ENCODE measurements at places on chromosomes 4 and X.

GRCh38 chrX:23578079-23578478, 89.2 kb upstream of the PRDX4 start:
- no peak for DNase-seq

DNA sequence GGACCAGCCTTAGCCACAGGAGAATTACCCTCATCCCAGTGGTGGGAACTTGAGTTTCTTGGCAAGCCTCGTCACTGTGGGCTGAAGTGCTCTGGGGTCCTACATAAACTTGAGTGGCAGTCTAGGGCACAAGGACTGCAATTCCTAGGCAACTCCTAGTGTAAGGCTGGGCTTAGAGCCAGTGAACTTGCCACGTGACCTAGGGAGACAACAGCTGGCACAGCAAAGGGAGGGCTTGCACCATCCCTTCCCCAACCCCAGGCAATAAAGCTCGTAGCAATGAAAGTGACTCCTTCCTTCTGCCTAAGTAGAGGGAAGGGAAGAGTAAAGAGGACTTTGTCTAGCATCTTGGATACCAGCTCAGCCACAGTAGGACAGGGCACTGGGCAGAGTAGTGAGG, 81.8 kb downstream of the TEX11 start:
- DNase-seq = no peak

GRCh38 chr4:8409264-8410065, 31.1 kb downstream of the ACOX3 start:
- no peak for DNase-seq

- DNase-seq = no peak
These were observed 22.7 kb downstream of the SCML1 start for GRCh38 chrX:17759990-17760389.

DNA sequence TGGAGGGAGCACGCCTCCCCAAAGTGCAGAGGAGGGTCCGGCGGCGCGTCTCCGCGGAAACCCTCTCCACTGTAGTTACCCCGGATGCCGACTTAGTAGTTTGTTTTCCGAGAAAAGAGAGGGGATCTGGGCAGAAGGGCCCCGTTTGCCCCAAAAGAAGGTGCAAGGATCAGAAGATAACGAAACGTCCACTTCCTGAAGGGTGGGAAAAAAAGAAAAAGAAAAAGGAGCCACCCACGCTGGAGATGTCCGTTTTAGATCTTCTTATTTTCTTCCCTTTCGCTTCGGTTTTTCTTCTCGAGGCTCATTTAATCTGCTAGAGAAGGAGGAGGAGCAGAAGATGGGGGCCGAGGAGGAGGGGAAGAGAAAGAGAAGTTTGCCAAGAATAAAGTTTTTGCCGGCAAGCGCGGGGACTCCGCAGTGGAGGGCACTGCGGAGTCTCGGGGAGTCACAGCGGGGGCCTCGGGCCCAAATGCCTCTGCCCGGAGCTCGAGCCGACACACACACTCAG, 517 bp downstream of the LEF1 start:
- no peak for DNase-seq

GRCh38 chrX:16639966-16640365, 10.0 kb upstream of the S100G start:
- DNase-seq = no peak

DNA sequence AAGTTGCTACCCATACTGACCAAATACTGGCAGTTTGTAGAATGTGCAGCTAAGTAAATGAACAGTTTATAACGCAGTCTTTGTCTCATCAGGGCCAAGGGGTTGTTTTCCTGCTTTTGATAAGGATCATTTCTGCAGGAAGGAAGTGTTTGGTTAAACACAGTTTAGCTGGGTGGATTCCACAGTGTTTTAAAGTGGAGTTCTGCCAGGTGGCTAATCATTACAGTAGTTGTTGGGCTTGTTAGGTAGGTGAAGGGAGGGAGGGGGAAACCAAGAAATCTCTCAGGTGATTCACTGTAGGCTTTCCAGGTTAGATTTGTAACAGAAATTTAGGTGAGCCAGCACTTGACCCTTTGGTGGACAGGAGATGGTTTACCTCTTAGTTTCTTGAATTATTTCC, 58.1 kb downstream of the FNIP2 start:
- DNase-seq = no peak

DNA sequence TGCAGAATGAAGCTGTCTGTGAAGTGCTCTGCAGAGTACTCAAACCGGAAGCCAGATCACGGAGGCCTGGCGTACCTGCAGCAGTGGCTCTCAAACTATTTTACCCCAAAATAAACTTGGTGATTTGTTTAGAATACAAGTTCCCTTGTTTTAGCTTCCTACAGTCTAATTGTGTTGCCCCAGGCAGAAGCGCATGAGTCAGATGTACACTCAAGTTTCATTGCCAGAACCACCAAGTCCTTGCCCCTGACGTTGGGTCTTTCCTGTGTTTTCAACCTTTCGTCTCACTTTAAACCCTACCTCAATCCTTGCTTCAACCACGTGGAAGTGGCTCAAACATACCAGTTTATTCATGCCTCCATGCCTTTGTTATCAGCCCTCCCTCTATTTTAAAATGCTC, 66.2 kb upstream of the SLC7A11 start:
- no peak for DNase-seq

- DNase-seq = no peak
These were observed 335.0 kb upstream of the TENM3 start for GRCh38 chr4:181908168-181908567.

- DNase-seq = no peak
These were observed 240.3 kb upstream of the GALNT7 start for GRCh38 chr4:172928347-172928746.

DNA sequence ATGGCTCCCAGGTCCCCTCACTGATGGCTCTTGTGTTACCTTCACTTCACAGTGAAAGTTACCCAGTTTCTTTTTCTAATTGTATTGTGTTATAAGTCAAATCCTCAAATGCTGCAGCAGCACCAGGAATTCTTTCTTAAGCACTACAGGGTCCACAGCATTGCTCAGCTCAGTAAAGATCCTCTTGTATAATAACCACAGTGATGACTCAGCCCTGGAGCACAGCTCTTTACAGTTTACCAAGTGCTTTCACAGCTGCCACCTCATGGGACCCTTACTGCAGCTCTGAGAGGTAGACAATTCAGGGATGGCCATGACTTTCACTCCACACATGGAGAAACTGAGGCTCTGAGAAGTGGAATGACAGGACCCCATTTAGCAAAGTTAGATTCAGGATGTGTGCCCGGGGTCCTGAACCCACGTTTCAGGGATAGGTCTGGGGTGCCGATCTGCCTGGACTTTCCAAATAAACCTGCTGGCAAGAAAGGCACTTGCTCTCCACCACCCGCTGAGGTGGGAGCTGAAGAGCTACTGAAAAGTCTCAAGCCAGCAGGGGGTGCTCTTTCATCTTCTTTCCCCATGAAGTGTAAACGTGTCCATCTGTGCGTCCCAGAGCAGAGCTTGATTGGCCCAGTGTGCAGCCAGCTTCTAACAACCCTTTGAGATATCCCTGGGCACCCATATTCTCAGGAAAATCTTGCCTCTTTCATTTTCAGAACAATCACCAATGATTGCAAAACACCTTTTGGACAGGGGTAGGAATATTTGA, 35.7 kb upstream of the GABRQ start:
- no peak for DNase-seq

DNA sequence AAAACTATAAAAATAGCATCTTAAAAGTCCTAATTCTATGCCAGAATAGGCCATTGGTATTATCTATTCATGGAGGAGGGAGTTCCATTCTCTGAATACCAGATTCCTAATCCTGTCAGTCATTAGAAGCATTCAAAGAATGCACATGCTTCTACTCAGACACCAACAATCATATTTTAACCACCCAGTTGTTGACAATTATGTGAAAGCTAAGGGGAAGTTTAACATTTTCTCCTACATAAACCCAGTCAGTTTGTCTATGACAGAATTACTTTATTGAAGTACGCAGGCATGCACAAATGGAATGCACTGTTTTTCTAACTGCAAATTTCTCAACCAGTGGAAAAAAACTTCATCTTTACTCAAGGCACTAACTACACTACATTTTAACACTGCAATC, 69.6 kb upstream of the MTNR1A start:
- no peak for DNase-seq

GRCh38 chr4:148204892-148205291, 237.3 kb downstream of the NR3C2 start:
- no peak for DNase-seq

GRCh38 chrX:140815868-140816267, 106.3 kb downstream of the LINC00632 start:
- DNase-seq = no peak

DNA sequence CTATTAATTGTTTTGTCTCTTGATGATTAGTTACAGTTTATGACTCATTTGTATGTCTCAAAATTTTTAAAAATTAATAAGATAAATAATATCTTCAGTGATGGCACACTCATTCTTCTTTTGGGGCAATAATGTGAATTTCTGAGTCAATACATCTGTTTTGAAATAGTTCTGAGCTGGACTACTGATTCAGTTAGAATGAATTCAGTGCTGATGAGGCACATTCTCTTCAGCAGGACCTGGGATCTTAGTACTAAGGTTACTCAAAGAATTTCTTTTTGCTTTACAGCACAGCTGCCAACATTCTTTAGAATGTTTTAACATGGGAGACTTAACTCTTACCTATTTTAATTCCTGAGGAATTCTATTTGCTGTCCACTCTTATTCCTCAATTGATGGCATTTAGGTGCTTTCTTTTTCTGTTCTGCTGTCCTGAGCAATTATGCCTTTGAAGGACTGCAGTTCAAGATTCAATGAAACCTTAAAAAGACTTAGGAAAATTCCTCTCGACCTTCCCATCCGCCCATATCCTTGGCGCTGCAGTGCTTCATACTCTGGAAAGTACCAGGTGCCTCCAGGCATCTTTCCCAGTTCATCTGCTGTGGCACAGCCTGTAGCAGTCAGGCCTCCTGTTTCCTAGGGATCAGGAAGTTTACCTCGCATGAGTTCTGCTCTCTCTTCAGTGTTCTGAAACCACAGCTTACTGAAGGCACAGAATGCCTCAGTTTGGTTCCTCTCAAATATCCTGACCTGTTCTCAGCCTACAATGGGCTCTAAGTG, 213.7 kb downstream of the FSTL5 start:
- no peak for DNase-seq

- DNase-seq = no peak
These were observed 58.6 kb upstream of the ZC4H2 start for GRCh38 chrX:65034668-65035445.

DNA sequence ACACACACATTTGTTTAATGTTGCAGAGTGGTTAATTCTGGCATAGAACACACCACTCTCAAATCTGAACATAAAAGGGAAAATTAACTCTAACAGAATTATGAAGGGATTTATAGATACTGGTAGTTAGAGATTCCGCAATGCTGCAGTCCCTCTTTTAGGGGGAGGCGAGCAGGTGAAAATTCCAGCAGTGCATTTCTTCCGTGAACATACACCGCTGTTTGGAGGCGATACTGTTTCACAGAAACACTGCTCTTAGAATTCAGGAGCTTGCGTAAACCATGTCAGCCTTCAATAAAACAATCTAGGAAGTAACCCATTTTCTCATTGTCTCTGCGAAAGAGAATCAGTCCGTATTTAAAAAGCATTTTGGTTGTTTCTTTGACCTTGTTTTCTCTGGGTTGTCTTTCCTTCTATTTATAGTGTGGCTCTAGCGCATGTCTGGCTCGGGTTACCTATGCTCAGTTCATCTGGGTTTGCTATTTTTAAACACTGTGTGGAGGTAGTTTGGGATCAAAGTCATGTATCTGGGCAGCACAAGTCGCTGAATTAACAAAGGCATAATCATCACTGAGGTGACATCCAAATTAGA, 90.4 kb downstream of the GPAT3 start:
- DNase-seq = no peak

- DNase-seq = no peak
These were observed 41.0 kb downstream of the CEP44 start for GRCh38 chr4:174324725-174325124.

DNA sequence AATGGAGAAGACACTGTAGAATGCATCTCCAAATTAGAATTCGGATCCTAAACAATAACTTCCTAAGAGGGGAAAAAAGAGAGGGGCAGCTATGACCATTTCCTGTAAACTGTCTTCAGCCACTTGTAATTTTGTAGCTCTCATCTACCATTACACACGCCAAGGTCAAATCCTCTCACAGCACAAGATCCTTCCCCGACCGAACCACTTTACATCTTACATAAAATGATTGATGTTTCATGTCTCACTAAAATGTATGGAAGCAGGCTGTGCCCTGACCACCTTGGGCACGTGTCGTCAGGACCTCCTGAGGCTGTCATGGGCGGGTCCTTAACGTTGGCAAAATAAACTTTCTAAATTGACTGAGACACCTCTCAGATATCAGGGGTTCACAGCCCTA, 24.1 kb upstream of the PBDC1 start:
- no peak for DNase-seq

DNA sequence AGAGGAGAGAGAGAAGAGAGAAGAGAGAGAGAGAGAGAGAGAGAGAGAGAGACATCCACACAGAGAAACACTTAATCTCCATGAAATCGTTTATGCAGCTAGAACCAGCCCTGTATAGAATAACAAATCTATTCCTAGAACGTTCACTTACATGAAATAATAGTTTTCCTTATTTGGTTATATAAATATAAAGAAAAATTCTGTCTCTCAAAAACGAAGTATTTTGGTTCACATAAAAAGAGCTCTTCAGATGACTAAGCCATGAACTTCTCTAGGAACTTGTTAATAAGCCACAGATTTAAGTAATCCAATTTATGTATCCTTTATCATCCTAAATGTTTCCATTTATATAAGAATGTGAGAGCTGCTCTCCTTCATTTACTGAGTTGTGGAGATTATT, 1315.1 kb upstream of the PCDH7 start:
- no peak for DNase-seq

DNA sequence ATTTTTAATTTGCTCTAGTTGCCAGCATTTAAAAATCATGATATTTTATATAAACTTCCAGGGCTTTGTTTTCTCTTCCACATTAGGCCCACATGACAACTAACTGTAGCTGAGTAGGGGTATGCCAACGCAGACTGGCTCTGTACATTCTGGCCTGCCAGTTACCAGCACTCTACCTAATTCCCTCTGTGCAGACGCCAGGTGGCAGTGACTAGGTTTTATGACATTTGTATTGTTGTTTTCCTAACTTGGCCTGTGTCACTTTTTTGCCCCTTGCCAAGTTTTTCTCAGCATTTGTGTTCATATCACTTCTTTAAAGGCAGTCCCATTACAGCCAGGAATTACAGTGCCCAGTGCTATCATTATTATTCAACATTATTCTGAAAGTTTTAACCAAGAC, 347.5 kb downstream of the NKX6-1 start:
- no peak for DNase-seq

DNA sequence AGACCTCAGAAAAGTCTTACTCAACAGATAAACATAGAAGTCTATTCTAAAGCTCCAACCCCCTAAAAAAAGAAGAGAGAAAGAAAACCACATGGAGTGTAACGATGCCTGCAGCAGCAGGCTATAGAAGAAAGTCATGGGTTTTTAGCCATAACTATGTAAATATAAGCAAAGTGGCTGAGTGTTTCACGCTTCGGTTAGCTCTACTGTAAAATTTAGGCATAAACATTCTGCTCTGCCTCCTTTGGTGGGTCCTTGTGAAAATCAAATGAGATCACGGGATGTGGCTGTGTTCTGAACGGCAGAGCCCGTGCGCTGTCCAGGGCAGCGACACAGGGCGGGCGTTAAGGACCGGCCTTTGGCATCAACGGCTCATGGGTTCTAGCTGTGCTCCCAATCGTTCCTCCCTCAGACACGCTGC, 78.4 kb downstream of the IRF2 start:
- no peak for DNase-seq

GRCh38 chr4:24858550-24858949, 54.3 kb downstream of the CCDC149 start:
- DNase-seq = no peak

GRCh38 chr4:105840426-105841174, 54.7 kb upstream of the NPNT start:
- no peak for DNase-seq

- no peak for DNase-seq
These were observed 1.4 kb downstream of the INTU start for GRCh38 chr4:127634181-127634580.

All from HuH-7.5 (cell line).